Brain microvascular endothelial cell (primary cell): ENCODE measurements at places on chromosomes 1 and 21.

- DNase-seq, result peak; percentile 51
Measured at GRCh38 chr21:25717491-25718147, 17.1 kb downstream of the ATP5PF start.

DNA sequence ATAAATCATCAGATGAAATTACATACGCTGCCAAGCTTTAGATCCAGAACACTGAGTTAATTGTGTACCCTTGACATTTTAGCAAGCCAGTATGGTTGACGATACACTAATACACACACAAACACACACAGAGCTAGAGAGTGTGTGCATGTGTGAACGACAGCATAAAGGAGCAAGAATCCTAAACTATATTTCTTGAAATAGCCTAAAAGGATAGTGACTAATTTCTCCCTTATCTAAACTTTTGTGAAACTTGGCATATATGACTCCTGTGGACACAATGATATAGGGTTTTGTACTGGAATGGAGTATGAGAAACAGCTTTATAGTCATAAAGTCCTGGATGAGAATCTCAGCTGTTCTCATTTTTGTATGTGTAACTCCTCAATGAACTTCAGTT lies 65.1 kb upstream of the DMRTA2 start:
- no peak for DNase-seq

GRCh38 chr21:21246007-21246406 lies 247.8 kb downstream of the NCAM2 start:
- no peak for DNase-seq

GRCh38 chr21:35081861-35082260 lies 32.8 kb upstream of the RUNX1 start:
- DNase-seq, result no peak

DNA sequence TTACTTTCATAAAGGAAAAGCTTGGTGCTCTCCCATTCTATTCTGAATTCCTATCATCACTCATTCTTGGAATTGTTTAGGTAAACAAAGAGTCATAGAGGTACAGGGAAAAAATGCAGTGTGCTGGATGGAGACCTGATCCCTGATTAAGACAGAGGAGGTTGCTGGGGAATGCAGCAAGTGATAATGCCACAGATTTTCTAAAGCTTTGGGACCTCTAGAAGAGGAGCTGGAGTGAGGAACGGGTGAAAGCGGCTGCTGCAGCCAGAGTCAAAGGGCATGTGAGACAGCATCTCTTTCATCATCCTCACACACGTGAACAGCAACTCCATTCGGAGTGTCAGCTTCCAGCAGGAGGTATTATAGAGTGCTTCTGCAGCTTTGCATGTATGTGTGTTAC lies 54.9 kb upstream of the DIPK1A start:
- DNase-seq, result no peak

- no peak for DNase-seq
Measured at GRCh38 chr21:19767546-19767945, 1230.7 kb upstream of the NCAM2 start.

- DNase-seq, result peak; percentile 19
Measured at GRCh38 chr1:1832820-1833219, 54.5 kb upstream of the NADK start.

- no peak for DNase-seq
Measured at GRCh38 chr1:232037774-232038388, 411.3 kb downstream of the DISC1 start.

DNA sequence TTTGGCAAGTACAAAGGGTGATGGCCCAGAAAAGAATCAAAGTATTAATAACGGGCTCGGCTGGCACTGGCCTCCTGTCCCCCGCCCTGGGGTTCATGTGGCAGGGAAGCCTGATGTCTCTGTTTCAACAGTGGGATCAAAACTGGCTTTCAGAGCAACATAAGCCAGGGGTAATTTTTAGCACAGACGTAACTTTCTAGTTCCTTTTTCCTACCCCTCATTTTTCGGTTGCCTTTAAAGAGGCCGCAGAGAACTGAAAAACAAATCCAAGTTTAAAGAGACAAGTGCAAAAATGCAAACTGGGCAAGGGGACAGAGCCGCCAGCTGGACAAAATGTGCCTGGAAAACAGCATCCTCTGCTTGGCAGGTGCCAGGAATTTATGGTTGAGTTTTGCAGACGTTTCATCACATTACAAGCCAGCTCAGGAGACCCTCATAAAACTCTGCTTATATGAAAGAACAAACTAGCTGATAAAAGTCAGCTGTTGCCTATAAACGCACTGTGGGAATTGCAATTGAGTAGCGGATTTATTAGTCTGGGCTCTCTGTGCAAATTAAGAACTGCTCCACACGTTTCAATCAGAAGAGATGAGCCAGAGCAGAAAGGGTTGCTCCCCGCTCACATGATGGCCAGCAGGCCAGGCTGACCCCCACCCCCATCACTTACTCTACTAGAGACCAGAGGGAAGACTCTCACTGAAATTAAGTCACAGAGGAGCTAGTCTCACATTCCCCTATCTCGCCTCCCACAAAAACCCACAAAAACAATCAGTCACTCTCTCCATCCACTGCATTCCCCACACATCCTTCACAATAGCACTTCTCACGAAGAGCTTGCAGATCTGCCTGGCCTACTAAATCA lies 15.8 kb upstream of the CDCA8 start:
- DNase-seq, result no peak

DNA sequence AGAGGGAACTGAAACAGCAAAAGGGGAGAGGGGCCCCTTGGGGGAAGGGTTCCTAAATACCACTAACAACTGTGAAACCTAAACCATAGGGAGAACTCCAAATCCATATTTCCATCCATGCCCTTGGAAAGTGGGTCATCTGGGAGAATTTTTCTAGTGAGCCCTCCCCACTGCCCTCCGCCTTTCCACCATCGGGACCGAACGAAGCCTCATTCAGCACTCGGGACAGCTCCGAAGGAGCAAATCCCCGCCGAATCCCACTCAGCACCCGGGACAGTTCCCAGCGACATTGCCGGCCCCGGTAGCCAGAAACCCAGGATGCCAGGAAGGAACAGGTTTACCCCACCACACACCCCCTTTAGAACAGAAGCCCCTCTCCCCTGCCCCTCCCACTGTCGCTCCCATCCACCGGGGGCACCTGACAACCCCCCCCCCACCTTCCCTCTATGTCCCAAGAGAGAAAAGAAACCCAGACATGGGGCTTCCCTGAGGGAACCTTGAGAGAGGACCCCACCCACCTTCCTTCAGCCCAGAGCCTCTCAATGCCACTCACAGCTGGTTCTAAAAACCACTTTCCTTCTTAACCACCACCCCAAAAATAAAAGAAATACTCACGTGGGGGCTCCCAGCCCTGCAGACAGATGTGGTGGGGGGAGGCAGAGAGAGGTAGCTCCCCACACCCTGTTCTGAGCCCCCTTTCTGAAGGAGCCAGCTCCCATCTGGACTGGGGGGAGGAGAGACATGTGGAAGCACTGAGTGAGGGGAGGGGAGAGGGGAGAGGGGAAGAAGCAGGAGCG lies 4.5 kb downstream of the DLGAP3 start:
- peak; percentile 55 for DNase-seq

GRCh38 chr1:212959266-212960220 lies 9.2 kb downstream of the VASH2 start:
- no peak for DNase-seq

DNA sequence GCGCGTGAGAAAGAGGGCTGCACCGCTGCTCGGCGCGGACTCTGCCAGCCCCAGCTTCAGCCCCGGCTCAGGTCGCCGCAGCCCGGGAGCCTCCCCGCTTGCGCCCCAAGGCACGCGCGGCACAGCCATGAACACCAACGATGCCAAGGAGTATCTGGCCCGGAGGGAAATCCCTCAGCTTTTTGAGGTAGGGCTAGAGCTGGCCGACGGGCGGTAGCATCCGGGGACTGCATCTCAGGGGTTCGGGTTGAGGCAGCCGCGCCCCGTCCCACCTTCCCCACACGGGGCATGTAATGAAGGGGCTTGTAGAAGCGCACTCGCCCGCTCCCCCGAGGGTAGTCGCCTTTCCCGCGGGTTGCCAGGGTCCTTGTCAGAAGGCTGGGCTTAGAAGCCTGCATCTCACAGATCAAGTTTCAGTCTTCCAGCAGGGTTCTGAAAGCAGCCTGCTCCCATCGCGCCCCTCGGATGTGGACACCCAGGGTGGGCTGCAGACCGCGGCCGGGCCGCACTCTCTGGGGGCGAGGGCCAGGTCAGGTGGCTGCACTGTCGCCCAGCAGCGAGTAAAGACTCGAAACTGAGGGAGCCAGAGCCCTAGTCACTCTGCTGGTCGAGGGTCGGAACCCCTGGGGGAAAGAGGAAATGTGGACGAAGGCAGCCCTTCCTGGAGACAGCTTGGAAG lies 507 bp downstream of the AK5 start:
- no peak for DNase-seq

DNA sequence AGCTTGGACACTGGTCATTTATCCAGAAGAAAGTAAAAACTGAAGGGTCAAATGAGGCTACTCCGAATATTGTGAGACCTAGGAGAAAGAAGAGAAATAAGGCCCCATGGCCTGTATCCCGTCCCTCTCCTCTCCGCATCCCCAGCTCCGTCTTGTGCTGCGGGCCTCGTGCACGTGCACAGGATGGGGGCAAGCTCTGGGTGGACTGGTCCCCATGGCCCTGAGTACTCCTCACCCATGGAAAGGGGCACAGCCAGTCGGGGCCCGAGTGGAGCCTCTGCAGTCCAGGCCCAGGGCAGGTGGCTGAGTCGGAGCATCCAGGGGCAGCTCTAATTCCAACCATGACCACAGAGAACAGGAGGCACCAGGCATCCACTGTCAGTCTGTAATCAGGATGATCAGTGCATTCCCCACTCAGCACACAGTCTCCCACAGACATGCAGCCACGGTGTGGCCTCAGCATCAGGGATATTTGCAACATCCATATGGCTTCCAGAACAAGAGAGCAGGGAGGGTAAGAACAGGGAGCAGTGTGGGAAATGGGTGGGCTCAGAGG lies 12.5 kb upstream of the OLIG1 start:
- DNase-seq, result no peak

DNA sequence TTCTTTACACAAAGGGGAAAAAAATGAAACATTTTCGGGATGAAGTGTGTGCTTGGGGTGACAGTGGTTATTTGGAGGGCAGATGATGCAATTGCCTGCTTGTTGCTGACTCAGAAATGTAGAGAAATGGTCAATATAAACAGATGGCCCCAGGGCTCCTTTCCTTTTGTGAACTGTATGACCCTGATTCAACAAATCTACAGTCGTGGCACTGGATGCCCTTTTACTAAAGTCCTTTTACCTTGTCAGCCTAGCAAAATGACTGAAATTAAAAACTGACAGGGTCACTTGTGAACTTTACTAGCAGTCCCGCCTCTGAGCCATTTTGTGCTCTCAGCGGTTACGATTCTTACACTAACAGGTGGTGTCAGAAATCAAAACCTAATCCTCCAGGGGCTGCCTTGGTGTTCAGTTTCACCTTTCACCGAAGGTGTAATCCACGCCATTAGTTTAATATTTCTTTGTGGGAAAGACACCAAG lies 49.8 kb downstream of the GREM2 start:
- DNase-seq, result no peak

- no peak for DNase-seq
Measured at GRCh38 chr1:45084562-45084961, 72.5 kb downstream of the UROD start.

DNA sequence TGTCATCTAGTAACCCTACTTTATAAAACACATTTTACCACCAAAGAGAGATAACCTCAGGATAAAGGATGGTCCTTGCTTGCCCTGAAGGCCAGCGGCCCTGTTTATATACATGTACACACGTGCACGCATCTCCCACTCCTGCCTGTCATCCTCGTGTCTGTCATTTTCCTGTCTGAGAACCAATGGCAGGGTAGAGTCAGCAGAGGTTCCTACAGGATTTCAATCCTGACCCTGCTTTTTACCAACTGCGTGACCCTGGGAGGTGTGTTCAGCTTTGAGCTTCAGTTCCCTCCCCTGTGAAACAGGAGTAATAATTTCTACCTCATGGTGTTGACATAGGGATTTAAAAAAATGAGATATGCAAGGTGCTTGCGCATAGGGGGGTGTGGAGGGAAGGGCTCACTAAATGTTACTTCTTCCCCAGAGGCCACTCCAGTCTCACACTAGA lies 12.3 kb upstream of the RASSF5 start:
- no peak for DNase-seq

- peak; percentile 22 for DNase-seq
Measured at GRCh38 chr1:15154480-15155036, 1.0 kb downstream of the TMEM51 start.

GRCh38 chr1:207578796-207579435 lies 66.0 kb upstream of the CR1L start:
- DNase-seq, result no peak

- DNase-seq, result no peak
Measured at GRCh38 chr1:175498002-175498401, 245.4 kb downstream of the TNR start.

DNA sequence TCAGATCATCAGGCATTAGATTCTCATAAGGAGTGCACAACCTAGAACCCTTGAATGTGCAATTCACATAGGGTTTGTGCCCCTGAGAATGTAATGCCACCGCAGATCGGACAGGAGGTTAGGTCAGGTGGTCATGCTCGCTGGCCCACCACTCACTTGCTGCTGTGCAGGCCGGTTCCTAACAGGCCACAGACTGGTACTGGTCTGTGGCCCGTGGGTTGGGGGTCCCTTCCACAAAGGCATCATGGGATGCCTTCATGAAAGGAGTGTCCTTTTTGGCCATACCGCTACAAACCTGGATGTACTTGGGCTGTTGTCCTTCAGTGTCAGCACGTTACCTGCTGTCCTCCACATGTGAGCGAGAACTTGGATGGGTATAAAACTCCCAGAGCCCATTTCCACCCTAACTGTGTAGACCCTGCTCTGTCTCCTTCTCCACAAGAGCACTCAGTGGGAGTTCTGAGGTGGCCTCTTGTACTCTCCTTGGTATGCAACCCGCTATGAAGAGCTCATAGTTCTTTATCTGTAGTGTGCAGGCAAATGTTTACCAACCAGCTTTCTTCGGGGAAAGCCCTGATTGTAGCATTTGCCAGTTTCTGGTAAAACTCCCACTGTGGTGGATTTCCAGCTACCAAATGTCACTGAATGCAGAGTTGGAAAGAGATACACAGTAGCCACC lies 41.7 kb upstream of the SLC19A1 start:
- DNase-seq, result no peak

- no peak for DNase-seq
Measured at GRCh38 chr1:99869723-99870122, 19.6 kb downstream of the AGL start.

DNA sequence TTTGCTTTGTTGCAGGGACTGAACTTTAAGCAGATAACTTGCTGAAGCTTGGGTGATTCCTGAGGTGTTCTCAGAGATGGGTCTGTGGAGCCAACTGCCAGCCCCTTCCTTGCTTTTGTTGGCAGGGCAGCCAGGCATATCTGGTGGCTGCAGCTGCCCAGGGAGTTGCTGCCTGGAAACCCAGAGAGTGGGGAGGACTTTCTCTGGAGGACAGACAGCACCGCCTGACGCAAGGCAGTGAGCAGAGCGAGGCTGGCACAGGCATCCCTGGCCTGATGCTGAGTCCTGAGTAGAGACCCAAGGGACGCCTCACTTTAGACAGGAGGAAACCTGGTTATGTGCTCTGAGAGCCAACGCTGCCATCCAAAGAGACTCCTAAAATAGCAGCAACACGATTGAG lies 9.8 kb upstream of the OLFML2B start:
- no peak for DNase-seq

GRCh38 chr1:186768906-186769305 lies 59.8 kb upstream of the PLA2G4A start:
- no peak for DNase-seq
